CD4-positive, alpha-beta T cell treated with Interleukin-17A for 1 hour (primary cell): ENCODE measurements at places on chromosomes 7 and 10.

- DNase-seq: no peak
These were observed 20.2 kb upstream of the CPA5 start for GRCh38 chr7:130324306-130324943.

GRCh38 chr10:104333728-104334373 lies 4.4 kb downstream of the ITPRIP start:
- DNase-seq: no peak

GRCh38 chr10:24209946-24210491 lies 1.1 kb downstream of the KIAA1217 start:
- DNase-seq: no peak

- peak; percentile 23 for DNase-seq
These were observed 41.6 kb downstream of the PDSS1 start for GRCh38 chr10:26739071-26739631.

DNA sequence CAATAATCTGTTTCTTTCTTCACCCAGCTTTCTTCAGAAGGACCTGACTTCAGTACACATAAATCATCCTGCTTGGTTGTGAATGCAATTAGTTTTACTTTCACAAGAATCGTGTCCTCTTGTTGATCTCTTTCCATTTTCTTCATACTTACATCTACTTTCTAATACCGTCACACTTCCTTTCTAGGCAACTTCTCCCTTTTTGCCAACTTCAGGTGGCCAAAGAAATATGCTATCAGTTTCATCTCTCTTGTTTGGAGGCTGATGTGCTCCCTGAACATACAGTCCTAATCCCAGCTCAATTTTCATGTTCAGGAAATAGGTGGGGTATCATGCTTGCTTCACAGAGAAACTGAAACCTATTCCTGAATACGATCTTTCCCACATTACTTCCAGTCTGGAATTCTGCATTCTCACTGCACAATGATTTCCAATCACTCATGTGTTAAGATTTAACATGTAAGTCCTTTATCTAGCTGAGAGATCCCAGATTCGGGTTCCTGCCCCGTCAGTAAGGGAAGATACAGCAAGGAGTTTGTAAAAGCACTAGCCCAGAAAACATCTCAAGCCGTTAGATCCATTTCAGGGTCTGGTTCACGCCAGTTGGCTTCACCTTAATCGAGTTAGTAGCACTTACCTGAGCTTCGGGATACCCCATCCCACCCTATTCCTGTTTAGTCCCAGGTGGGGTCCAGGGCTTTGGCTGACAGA lies 994 bp downstream of the SLC25A28 start:
- DNase-seq: peak; percentile 37

- no peak for DNase-seq
These were observed 1019.0 kb downstream of the XPNPEP1 start for GRCh38 chr10:108904163-108904838.

GRCh38 chr10:45417746-45418145 lies 43.7 kb downstream of the ALOX5 start:
- DNase-seq: no peak

DNA sequence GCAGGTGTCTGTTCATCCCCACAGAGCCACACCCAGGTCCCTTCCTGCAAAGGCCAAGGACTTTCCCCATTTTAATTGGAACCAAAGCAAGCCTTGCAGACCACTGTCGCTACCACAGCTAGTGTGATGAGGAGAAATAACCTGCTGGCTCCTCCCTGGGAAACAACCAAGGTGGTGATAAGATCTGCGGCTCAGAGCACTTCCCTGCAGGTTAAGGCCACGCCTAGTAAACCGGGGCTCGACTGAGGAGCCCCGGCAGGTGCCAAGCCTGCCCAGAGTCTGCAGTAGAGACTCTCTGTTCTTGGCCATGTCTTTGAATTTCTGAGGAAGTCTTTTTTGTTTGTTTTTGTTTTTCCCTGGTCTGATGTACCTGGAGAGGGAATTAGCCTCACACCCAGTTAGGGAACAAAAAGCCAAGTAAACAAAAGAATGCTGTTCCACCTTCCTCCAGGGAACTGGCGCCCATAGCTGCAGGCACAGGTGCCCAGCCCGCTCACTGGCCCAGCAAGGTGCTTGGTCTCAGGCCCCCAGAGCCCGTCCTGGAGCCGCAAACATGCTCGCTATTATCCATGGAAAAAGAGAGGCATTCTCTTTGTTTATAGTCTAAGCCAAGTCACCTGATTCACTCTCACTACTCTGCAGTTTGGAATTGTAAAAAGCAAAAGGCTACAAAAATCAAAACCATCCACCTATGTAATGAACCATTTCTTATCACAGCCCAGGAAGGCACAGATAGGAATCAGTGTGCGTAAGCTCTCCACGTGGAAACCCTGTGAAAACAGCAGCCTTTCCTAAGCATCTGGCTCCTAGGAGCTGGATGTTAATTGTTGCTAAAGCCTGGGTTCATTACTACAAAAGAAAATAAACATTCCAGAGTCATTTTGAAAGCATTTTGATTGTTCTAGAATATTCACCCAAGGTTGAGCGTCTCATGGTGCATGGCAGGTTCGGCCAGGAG lies 2.7 kb downstream of the GPR146 start:
- peak; percentile 81 for DNase-seq

- peak; percentile 5 for DNase-seq
These were observed 86.4 kb downstream of the ANKRD61 start for GRCh38 chr7:6117533-6117932.

- DNase-seq: no peak
These were observed 30.6 kb upstream of the ITGB1 start for GRCh38 chr10:32988604-32989003.
